Activated CD8-positive, alpha-beta memory T cell treated with anti-CD3 and anti-CD28 coated beads for 1 hour (primary cell): ENCODE measurements at places on chromosomes 2 and 18.

DNA sequence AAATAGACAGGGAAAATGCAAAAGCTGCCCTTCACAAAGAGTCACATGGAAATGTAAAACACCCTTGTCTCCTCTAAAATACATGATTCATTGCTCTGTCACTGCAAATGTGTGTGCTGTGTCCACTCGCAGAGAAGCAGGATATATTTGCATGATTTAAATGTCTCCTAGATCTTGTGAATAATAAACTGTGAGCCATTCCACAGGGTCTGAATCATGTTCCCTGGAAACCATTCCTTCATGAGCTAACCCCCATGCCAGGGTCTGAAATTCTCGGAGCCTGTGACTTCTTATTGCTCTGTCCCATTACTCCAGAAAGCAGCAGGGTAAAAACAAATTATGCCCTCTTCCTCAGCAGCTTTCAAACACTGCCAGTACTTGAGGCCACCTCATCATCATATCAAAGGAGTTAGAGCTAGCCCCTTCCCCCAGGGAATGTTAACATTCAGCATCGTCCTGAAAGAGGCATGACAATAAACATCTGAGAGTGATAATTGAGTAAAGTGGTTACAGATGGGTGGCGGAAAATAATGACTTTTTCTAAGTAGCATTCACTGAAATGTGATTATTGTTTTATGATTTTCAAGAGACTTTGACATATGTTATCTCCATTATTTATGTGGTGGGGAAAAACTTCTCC, 11.7 kb upstream of the CNGA3 start:
- no peak for DNase-seq

DNA sequence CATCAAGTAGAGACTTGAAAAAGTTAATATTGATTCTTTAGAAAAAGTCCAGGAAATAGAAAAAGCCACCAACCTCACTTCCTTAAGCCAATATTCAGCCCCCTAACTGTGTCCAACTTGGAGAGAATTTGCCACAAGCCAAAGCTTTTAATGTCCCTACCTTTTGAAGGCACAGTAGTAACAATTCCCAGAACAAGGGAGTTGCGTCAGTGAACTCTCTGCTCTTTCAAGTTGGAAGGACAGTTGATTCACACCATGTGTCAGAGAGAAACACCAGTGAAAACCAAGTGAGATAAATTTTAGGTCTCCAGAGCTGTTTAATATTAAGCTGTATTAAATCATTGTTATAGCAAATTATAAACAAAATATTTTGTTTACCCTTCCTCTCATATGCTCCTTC, 66.1 kb downstream of the EXOC6B start:
- no peak for DNase-seq

- no peak for DNase-seq
These were observed 57.1 kb downstream of the EMX1 start for GRCh38 chr2:72974436-72974754.

GRCh38 chr18:48724939-48725338, 186.1 kb downstream of the CTIF start:
- no peak for DNase-seq

GRCh38 chr2:107412209-107412904, 414.3 kb upstream of the RGPD4 start:
- DNase-seq: no peak

DNA sequence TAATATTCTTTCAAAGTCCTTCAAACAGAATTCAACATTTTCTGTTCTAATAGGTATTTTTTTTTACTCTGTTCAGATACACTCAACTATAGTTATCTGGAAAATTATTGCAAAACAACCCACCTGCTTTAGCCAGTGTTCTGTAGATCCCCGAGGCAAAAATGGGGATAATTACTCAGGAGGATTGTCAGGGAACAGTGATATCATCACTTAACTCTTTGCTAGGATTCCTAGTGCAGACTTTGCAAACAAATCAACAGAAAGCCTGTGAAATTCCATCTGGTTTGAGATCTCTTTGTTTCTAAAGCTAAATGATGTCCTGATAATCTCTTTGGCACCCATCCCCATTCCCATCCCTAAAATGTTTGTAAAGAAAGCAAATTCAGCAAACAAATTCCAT, 413.6 kb upstream of the MEIS1 start:
- no peak for DNase-seq

GRCh38 chr2:233087713-233088112, 27.6 kb downstream of the INPP5D start:
- DNase-seq: no peak

- no peak for DNase-seq
These were observed 32.9 kb upstream of the FZD5 start for GRCh38 chr2:207802650-207803049.

DNA sequence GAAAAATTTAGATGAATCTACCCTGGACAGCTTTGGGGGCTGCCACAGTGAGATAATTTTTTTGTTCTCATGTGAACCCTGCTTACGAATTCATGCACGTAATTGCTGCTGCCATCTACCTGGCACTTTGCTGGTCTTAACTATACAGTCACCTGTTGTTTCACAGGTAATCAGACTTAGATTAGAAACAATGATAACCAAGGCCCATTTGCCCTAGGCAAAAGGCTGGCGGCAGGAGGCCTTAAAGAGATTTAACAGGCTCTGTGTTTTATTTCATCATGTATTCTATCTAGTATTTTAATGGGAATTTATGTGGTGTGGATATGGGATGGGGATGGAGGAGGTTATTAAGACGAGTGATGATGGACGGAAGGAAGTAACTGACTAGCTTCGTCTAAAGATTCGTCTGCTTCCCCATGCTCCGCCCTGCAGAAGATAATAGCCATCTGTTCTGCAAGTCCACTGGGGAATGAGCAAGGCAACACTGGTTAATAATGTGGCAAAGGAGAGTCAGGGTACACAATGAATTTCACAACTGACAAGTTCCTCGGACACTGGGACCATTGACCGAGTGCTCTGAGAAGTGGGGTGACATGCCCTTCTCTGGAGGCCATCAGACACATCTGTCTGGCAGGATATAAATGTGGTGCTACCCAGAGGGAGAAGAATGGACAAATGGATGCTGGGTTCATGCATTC, 291.8 kb upstream of the TNP1 start:
- DNase-seq: no peak

GRCh38 chr2:42296226-42296625, 64.8 kb downstream of the COX7A2L start:
- DNase-seq: no peak

GRCh38 chr2:212723226-212723625, 184.6 kb upstream of the ERBB4 start:
- DNase-seq: no peak

DNA sequence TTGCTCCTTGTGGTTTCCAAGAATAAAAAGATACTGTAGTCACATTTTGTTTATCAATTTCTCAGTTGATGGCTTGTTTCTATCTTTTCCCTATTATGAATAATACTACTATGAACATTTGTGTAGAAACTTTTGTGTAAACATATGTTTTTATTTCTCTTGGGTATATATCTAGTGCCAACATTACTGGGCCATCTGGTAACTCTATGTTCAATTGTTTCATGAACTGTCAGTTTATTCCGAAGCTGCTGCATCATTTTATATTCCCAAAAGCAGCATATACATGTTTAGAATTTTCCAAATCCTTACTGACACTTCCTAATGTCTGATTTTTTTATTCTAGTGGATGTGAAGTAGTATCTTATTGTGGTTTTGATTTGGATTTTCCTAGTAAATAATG, 737.6 kb upstream of the TMEFF2 start:
- DNase-seq: no peak

DNA sequence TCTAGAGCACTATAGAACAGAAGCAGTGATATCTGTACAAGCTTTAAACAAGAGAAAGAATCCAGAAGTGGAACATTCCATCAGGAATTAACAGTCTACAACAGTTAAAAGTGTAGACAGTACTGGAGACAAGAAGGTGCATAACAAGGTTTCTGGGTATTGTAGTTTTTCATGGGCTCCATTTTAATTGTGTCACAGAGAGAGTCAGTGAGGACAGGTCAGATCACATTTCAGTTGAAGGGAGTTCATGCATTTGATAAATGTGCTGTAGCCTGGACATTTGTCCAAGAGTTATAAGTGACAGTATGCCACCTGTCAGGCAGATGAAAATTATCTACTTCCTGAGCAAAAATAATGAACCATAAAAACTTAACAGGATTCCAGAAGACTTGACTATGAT, 328.6 kb downstream of the CNTNAP5 start:
- no peak for DNase-seq

DNA sequence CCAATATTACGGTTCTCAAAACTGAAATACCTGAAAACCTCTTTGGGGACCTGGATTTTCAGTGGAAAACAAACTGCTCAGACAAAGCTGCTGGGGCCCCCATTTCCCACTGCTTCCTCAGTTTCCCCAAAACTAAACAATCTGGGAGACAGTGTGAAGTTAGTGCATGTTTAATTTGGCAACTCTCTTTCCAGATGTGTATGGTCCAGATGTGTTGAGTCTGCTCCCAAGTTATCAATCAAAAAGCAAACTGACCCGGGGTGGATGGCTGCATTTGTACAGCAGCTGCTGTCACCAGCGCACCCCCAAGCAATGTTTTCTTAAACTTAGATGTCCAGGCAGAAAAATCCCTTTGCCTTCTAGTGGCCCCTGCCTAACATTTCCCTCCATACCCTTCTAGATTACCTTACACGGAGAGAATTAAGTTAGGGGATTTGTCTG, 136.9 kb downstream of the COPS8 start:
- no peak for DNase-seq

GRCh38 chr18:62522178-62522503, 684 bp upstream of the ZCCHC2 start:
- no peak for DNase-seq

DNA sequence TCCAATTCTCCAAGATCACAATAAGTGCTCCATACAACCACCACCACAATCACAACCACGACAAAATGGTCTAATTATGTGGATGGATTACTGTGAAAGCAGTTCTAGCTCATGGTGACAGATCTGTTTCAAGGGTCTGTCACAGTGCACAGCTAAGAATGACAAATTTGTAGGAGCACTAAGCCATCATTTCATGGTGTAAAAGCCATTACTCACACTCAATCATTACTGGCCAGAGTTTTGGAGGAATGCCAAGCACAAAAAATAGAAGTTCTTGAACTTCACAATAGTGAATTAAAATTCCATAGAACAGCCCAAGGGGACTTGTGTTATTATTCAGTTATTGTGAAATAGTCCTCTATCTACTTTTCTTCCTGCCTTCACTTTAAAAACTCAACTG, 2.3 kb downstream of the CPS1 start:
- no peak for DNase-seq

GRCh38 chr2:102478686-102479470, 5.9 kb downstream of the SLC9A4 start:
- DNase-seq: no peak

- DNase-seq: no peak
These were observed 180.1 kb downstream of the PRPF40A start for GRCh38 chr2:152537081-152537651.

DNA sequence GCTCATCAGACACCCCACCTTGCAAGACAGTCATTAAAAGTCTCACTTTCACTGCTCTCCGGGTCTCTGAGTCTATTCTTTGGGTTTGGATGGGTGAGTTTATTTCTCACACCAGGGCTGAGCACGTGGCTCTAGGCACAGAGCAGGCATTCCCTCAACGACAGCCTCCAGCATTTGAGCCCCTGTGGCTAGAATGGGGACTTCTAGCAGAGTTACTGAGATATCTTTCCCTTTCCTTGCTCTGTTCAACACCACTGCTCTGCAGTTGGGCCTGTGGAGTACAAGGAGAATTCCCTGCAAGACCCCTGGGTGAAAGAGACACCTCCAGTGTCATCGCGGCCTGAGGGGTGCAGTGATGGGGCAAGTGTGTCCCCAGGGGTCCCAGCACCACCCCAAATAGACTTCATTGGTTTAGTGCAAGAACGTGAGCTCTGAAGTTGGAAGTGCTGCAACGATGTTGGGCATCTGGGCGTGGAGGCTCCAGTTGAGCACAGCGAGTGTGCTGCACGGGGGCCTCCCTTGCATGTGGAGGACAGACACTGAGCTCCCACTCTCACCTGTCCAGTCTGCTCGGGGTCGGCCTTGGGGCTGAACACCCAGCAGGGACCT, 184.1 kb upstream of the HS6ST1 start:
- no peak for DNase-seq

DNA sequence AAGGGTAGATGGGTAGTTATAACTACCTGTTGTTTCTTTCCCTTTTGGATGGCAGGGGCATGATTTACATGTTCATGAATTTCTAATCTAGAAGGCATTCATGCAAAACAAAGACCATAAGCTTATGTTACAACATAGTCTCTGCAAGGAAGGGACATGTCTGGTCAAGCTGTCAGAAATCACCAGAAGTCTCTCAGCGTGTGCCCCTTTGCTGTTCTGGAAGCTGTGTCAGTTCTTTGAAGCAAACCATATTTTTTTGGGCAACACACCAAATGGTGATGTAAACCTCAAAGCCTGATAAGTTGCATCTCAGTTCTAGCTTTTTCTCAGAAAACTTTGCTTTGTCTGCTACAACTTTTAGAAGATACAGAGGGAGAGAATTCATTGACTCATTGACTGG, 173.5 kb upstream of the CTAGE1 start:
- no peak for DNase-seq

DNA sequence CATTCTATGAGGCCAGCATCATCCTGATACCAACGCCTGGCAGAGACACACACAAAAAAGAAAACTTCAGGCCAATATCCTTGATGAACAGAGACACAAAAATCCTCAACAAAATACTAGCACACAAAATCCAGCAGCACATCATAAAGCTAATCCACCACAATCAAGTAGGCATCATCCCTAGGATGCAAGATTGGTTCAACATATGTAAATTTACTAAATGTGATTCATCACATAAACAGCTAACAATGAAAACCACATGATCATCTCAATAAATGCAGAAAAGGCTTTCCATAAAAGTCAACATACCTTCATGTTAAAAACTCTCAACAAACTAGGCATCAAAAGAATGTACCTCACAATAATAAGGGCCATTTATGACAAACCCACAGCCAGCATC, 65.3 kb downstream of the WDPCP start:
- no peak for DNase-seq

GRCh38 chr2:25817630-25818029, 60.7 kb downstream of the ASXL2 start:
- no peak for DNase-seq

DNA sequence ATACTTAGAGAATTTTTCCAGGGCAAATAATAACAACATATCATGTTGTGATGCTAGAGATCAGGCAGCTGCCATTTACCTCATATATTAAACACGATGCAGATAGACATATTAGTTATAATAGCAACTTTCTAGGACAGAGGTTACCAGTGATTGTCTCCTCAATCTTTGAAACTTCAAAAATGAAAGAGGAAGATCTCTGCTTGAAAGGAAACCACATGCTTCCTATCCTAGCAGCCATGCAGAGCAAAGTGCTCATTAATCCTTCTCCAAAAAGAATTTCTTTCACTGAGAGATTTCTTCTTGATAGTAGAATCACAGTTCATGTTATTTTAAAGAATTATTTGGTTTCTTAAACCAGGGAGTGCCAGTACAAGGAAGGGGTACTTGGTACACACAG, 317.2 kb downstream of the CPS1 start:
- no peak for DNase-seq

DNA sequence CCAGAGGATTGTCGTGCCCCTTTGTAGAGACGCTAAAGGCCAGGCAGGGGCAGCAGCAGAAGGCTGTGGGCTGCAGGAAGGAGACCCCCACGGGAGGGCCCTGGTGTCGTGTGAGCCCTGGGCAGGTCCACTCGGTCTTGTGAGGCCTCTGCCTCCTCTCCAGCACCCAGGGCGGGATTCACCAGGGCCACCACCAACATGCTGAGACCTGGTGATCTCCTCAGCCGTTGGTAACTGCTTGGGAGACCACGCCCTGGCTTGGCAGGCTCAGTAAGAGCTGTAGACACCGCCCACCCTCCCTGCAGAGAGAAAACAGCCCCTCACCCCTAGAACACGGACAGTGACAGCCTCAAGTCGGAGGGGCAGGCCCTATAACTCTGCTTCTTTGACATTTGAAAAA, 21.1 kb downstream of the MBP start:
- DNase-seq: no peak
